ENCODE measurements at places on chromosomes 13 and 19. TPM values are rescaled to one million over a fixed set of nuclear protein-coding genes. Genes with fewer than 3 reads are reported as not detected.

The MYDGF gene
- 271 TPM for total RNA-seq

The CRB3 gene
- 0.17 TPM for total RNA-seq

The LGALS14 gene
- not detected for total RNA-seq

The C2CD4C gene
- not detected for total RNA-seq

The SSC5D gene
- total RNA-seq: 40.5 TPM

The ZNF266 gene
- total RNA-seq: 6.2 TPM

The OR7C1 gene
- total RNA-seq: not detected

The TBCB gene
- 201 TPM for total RNA-seq

The LRRC8E gene
- total RNA-seq: 3.1 TPM

The CERS1 gene
- total RNA-seq: 11.6 TPM

The MED29 gene
- total RNA-seq: 18.0 TPM

The STARD13 gene
- 23.5 TPM for total RNA-seq

The ZSCAN22 gene
- 4.2 TPM for total RNA-seq

The NECTIN2 gene
- 85.9 TPM for total RNA-seq

The ZNF211 gene
- total RNA-seq: 10.8 TPM

The NLRP12 gene
- total RNA-seq: not detected

The BEST2 gene
- not detected for total RNA-seq

The PGLYRP1 gene
- total RNA-seq: not detected

The ACP7 gene
- total RNA-seq: 11.4 TPM

The ADGRE3 gene
- total RNA-seq: not detected

The ADAT3 gene
- total RNA-seq: 2.5 TPM

The CTXN1 gene
- 7.4 TPM for total RNA-seq

The SLC15A1 gene
- not detected for total RNA-seq

The CLDN10 gene
- total RNA-seq: 3.4 TPM

The TINCR gene
- 0.66 TPM for total RNA-seq

The NEK5 gene
- total RNA-seq: 0.26 TPM

The NTN5 gene
- 0.46 TPM for total RNA-seq

The SYNGR4 gene
- total RNA-seq: not detected

The ZNF556 gene
- total RNA-seq: 0.07 TPM

The SAMD4B gene
- 91.9 TPM for total RNA-seq

The NOVA2 gene
- total RNA-seq: 0.20 TPM

The LHB gene
- not detected for total RNA-seq

The CYP2A6 gene
- total RNA-seq: not detected

The SIGLEC12 gene
- not detected for total RNA-seq

The PSG1 gene
- 1.7 TPM for total RNA-seq

The GNG7 gene
- 0.73 TPM for total RNA-seq

The PSG4 gene
- total RNA-seq: 0.36 TPM

The RAB3A gene
- total RNA-seq: 8.6 TPM

The UQCR11 gene
- total RNA-seq: 51.2 TPM

The ZNF730 gene
- total RNA-seq: 0.26 TPM

The INSL3 gene
- total RNA-seq: not detected

The TEX29 gene
- 0.26 TPM for total RNA-seq

The A1BG gene
- total RNA-seq: 11.5 TPM

The CDX2 gene
- not detected for total RNA-seq

The IRGC gene
- total RNA-seq: not detected

The LILRB2 gene
- total RNA-seq: not detected

The HCN2 gene
- 2.4 TPM for total RNA-seq

The COL4A1 gene
- total RNA-seq: 2,000 TPM

The CRX gene
- total RNA-seq: not detected

The KRTDAP gene
- not detected for total RNA-seq

The CGB3 gene
- total RNA-seq: not detected

The FLT3 gene
- not detected for total RNA-seq

The TNFRSF19 gene
- total RNA-seq: 3.0 TPM

The NKPD1 gene
- total RNA-seq: 0.26 TPM

The TLE2 gene
- total RNA-seq: 14.1 TPM

The NDFIP2 gene
- total RNA-seq: 33.2 TPM

The ADPRHL1 gene
- total RNA-seq: 1.1 TPM

The MFSD12 gene
- 163 TPM for total RNA-seq
